ENCODE measurements at places on chromosomes 1 and 21. TPM values are rescaled to one million over a fixed set of nuclear protein-coding genes. Genes with fewer than 3 reads are reported as not detected.
A peak's percentile ranks its signal among the peaks of the same experiment; 100 is the strongest.

OPRD1 gene
- not detected for total RNA-seq

TIAM1 gene
- 3.8 TPM for total RNA-seq

EPHA8 gene
- total RNA-seq = not detected

KLHDC7A gene
- total RNA-seq = not detected

PLA2G2A gene
- 332 TPM for total RNA-seq

CLIC6 gene
- total RNA-seq = 6.8 TPM

C1orf21 gene
- total RNA-seq = 54.5 TPM

MXRA8 gene
- total RNA-seq = 21.8 TPM

AK5 gene
- 0.51 TPM for total RNA-seq

LCE3E gene
- total RNA-seq = not detected

SNAPIN gene
- 64.0 TPM for total RNA-seq

CHI3L2 gene
- 7.5 TPM for total RNA-seq

DNA sequence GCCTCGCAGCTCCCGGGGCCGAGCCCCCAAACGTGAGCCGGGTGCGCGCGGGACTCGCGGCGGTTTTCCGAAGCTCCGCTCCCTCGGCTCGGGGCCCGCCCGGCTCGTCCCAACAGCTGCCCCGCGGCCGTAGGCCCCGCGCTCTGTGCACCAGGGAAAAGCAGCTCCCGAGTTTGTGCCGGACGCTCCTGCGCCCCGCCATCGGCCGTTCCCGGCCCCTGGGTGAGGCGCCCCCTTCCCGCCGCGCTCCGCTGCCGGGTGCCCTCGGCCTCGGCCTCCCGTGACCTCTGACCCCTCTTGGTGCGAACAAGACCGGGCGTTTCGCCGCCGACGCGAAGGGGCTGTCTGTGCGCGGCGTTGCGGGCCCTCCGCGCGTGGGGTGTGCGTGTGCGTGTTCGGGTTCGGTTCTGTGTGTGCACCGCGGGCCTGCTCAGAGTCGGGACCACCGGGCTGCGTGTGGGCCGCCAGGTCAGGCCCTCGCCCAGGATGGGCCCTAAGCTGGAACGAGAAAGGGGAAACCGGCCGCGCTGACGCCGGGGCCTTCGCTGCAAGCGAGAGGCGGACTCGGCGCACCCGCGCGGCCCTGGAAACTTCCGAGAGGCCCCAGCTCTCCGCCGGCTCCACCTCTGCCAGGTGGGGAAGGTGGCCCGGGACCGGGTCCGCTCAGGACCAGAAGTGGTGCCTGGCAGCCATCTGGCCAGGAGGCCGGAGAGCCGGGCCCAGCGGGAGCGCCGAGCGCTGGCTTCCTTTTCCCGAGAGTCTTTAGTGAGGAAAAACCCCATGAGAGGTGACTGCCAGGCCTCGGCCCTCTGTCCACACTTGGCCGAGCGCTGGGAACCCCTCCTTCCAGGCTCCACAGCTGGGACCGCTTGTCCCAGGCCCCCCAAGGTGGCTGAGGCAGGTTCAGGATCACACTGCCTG is 1.9 kb downstream of the PRDM16 start:
- peak; percentile 69 for DNase-seq

GRCh38 chr1:9275567-9276034 is 17.1 kb upstream of the SPSB1 start:
- no peak for DNase-seq

GRCh38 chr1:50416150-50416527 is 7.1 kb downstream of the DMRTA2 start:
- DNase-seq = no peak

DNA sequence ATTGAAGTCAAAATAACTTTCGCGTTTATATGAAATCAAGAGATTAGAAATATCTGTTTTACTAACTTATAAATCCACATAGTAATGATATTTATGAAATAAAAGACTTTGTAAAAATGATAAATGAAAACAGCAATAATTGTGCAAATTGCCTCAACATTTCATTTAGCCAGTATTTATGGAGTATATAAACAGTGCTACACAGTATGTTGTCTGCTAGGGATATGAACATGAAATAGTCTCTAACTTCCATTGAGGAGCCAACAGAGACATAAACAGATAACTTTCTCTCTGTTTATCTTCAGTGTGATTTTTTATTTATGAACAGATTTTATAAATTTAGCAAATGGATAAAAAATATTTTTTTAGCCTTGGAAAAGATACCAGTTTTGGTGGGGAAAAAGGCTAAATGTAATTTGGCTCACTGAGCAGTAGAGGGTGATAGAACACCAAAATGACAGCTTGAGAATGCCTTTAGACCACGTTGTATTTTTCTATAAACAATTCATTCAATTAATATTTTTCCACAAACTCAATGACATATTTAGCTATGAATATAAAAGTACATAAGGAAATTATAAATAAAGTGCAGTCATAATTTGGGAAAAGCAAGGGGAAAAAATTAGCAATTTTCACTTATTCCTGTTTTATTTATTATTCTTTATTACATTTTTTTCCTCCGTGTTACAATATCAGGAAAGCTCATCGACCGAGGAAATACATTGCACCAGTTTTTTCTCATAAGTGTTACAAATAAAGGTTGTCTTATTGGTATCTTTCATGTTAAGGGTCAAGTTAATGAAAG is 47.5 kb upstream of the EEIG2 start:
- no peak for DNase-seq

GRCh38 chr1:150564051-150564991 is 15.1 kb downstream of the MCL1 start:
- DNase-seq = no peak

GRCh38 chr1:22290157-22290556 is 147.3 kb upstream of the WNT4 start:
- no peak for DNase-seq

DNA sequence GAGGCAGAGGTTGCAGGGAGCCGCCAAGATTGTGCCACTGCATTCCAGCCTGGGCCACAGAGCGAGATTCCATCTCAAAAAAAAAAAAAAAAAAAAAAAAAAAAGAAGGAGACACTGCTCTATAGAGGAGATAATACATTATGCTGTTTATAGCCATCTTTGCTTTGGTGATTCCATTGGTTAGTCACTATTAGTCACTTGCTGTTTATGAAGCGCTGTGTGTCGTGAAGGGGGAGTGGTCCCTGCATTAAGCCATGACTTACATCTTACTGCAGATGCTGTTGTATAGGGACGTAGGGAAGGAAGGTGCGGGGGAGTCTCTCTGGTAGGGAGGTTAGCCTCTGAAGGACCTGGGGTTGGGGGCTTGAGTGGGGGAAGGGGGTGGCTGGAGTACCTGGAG is 48.3 kb downstream of the HUNK start:
- DNase-seq = no peak

GRCh38 chr1:16224472-16224871 is 12.0 kb upstream of the ARHGEF19 start:
- no peak for DNase-seq

GRCh38 chr1:11944358-11944931 is 9.9 kb downstream of the PLOD1 start:
- DNase-seq = no peak

DNA sequence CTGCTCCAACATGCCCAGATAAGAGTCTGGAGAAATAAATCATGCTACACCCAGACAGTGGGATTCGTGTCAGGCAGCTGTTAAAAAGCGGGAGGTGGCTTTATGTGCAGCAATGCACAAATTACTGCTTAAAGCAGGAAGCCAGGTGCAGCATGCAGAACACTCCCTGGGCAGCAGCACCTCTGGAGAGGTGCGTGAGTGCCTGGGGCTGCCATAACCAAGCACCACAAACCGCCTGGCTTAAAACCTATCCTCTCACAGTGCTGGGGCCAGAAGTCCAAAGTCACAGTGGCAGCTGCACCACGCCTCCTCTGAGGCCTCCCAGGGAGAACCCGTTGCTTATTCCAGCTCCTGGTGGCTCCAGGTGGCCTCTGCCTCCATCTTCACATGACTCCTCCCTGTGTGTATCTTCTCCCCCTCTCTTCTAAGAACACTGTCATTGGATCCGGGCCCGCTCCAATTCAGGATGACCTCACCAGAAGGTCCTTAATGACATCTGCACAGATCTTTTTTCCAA is 115.6 kb downstream of the SIK1 start:
- peak; percentile 42 for DNase-seq

GRCh38 chr1:162700131-162700530 is 67.9 kb downstream of the DDR2 start:
- DNase-seq = no peak

- no peak for DNase-seq
Measured at GRCh38 chr21:33199100-33199464, 30.7 kb upstream of the IFNAR2 start.

- peak; percentile 56 for DNase-seq
Measured at GRCh38 chr21:42429856-42430255, 26.2 kb downstream of the UBASH3A start.

DNA sequence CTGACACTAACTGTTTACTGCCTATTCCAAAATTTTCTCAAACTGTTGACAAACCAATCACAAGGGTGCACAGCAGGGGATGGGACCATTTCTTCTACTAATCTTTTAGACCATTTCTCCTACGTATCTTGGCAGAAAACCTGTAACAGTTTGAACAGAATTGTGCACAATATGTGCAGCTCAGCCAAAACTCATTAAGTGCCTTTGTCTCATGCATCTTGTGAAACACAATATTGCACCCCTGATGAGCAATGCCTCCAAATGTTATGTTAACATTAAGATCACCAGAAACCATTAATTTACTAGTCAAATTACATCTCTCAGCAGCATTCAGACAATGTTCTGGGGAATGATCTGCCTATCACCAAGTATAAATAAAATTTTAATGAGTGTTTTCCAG is 247.5 kb downstream of the NRIP1 start:
- no peak for DNase-seq

DNA sequence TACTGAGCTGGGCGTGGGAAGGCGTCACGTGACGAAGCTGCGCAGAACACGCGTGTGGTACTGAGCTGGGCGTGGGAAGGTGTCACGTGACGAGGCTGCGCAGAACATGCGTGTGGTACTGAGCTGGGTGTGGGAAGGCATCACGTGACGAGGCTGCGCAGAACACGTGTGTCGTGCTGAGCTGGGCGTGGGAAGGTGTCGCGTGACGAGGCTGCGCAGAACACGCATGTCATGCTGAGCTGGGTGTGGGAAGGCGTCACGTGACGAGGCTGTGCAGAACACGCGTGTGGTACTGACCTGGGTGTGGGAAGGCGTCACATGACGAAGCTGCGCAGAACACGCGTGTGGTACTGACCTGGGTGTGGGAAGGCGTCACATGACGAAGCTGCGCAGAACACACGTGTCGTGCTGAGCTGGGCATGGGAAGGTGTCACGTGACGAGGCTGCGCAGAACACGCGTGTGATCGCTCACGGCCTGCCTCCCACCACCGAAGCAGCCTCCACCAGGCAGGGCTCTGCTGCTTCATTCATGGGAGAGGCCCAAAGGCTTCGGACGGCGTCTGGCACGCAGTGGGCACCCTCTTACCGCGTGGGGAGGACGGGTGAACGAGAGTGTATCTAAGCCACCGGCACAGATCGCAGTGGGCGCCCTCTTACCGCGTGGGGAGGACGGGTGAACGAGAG is 24.0 kb downstream of the CFAP74 start:
- peak; percentile 50 for DNase-seq

DNA sequence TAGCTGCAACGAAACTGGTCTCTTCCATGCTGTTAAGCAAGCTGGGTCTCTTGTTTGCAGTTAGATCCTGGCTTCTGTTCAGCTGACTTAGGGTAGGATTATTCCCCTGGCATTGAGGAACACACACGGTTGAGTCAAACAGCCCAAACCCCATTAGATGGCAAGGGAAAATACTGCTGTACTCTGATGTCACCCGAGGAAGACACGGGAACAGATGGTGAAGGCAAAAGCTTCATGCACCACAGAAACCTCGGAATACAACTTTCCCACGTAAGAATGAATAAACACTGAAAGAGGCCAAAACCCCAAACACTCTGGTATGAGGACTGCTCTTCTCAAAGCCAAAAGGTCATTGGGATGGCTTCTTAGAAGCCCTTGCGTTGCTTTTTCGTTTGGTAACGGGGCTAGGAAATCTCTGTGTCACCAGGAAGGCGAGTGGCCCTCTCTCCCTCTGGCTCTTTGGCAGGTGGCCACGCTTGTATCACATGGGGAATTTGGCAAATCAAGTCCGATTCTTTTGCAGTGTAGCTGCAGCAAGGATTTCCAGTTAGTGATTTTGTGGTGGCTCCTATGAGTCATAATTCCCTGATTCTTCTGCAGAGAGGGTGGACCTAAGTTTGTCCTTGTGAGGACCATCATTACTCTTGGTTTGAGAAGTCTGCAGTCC is 16.7 kb upstream of the LYST start:
- peak; percentile 86 for DNase-seq

- peak; percentile 73 for DNase-seq
Measured at GRCh38 chr1:20590306-20590777, 1.4 kb downstream of the CDA start.

- no peak for DNase-seq
Measured at GRCh38 chr1:174480324-174480723, 32.6 kb downstream of the GPR52 start.

- no peak for DNase-seq
Measured at GRCh38 chr21:41597811-41598231, 89.9 kb upstream of the TMPRSS2 start.

DNA sequence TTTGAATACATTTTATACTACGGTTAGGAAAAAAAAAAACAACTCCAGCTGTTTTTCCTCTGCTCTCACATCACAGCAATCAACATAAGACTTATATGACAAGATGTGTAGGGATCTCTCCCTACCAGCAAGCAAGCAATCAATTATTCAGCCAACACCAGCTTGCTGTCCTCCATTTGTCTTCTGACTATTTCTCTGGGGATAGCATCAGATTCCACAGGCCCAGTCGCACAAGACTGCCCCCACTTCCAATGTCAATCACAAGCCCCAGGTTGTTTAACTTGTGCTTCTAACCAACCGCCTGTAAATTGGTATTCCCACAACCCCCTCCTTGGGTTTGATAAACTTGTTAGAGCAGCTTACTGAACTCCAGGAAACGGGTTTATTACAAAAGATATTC is 873.1 kb upstream of the TMPRSS15 start:
- DNase-seq = no peak

DNA sequence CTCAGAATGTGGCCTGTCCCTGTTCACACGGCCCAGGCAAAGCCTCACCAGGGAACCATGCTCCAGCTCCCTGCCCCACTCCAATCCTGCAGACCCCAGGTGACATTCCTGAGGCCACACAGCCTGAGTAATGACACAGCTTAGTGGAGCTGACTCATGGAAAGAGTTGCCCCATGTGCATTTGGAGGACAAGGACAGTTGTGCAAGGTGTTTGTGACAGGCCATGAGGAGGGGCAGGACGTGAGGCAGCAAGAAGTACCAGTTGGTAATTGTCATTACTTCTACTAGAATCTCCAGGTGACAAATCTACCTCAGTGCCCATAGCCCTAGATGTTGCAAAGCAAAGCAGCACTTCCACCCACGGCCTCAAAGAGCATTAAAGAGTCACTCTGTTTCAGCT is 15.2 kb downstream of the PRR9 start:
- DNase-seq = no peak

GRCh38 chr1:207676153-207676552 is 31.2 kb downstream of the CR1L start:
- DNase-seq = no peak

GRCh38 chr1:237390823-237391222 is 348.8 kb downstream of the RYR2 start:
- no peak for DNase-seq
